Dermis blood vessel endothelial cell (primary cell): ENCODE measurements at places on chromosomes 1 and 21. TPM values are rescaled to one million over a fixed set of nuclear protein-coding genes. Genes with fewer than 3 reads are reported as not detected.

EXTL1 gene
- not detected in 2 replicates for total RNA-seq

COP1 gene
- total RNA-seq = 65.2 and 68.5 TPM in 2 replicates

FBLIM1 gene
- 195 and 296 TPM in 2 replicates for total RNA-seq

ATP5PO gene
- 125 and 193 TPM in 2 replicates for total RNA-seq

UBE2U gene
- total RNA-seq = not detected in 2 replicates

RRAGC gene
- total RNA-seq = 19.7 and 32.7 TPM in 2 replicates
